ENCODE measurements at places on chromosomes 2 and 18. TPM values are rescaled to one million over a fixed set of nuclear protein-coding genes. Genes with fewer than 3 reads are reported as not detected.

MLPH gene
- not detected for total RNA-seq

FBXO36 gene
- 1.2 TPM for total RNA-seq

BUB1 gene
- total RNA-seq, result 11.0 TPM

VWC2L gene
- not detected for total RNA-seq
